ENCODE measurements at places on chromosomes 1 and 21. TPM values are rescaled to one million over a fixed set of nuclear protein-coding genes. Genes with fewer than 3 reads are reported as not detected.

The CEP350 gene
- 57.9 TPM for total RNA-seq

The FCN3 gene
- not detected for total RNA-seq

- no peak for DNase-seq
These were observed 51.5 kb downstream of the LUZP1 start for GRCh38 chr1:23116921-23117699.

The ANGPTL3 gene
- under 0.01 TPM for total RNA-seq

GRCh38 chr1:44405798-44406736, 1.0 kb downstream of the RNF220 start:
- no peak for DNase-seq

DNA sequence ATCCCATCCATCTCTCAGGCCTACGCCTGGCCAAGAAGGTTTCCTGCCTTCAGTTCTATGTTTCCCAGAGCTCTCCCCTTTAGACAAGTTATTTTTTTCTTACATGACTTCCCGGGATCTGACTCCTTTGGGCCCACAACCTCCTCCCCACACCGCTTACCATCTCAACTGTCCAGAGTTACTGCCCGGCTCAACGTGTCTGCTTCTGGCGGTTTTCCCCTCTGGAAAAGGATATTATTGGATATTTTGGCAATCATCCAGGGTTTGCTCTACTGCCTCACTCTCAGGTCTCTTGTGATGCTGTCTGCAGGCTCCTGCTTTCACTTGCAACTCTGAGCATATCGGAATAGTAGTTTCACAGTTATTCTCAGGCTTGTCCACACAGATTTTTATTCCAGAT, 318.2 kb upstream of the CAMK1G start:
- DNase-seq = no peak

GRCh38 chr1:196887515-196888239, at the start of gene CFHR4:
CFHR4 (plus strand) TSS chr1:196888052; CDS start chr1:196888151, 99 bp downstream.
- no peak for DNase-seq

All from fibroblast of the aortic adventitia (primary cell).